ENCODE measurements at places on chromosomes 5 and 9. TPM values are rescaled to one million over a fixed set of nuclear protein-coding genes. Genes with fewer than 3 reads are reported as not detected.
A peak's percentile ranks its signal among the peaks of the same experiment; 100 is the strongest.

- no peak for DNase-seq
These were observed 206.1 kb downstream of the TUSC1 start for GRCh38 chr9:25472085-25472607.

Gene PALM2AKAP2
- total RNA-seq = 20.6 TPM

- no peak for DNase-seq
These were observed 47.5 kb downstream of the CNOT6 start for GRCh38 chr5:180541710-180542109.

Gene UBAP2
- total RNA-seq = 12.5 TPM

DNA sequence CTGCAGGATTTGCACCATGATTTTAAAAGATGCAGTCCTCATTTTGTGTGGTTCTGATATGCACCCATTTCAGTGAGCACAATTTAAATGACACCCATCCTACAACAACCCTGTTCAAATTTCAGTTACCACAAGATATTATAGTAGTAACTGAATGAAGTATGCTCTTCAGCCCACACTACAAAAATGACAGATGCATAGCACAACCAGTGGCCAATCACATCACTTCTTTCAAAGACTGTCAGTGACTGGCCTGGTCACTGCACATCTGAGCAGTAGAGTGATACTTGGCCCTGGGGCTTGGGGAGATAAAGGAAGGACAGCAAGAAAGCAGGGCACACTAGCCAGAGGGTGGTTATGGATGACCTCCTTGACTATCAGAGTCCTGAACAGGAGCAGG lies 19.8 kb upstream of the IFNK start:
- no peak for DNase-seq

DNA sequence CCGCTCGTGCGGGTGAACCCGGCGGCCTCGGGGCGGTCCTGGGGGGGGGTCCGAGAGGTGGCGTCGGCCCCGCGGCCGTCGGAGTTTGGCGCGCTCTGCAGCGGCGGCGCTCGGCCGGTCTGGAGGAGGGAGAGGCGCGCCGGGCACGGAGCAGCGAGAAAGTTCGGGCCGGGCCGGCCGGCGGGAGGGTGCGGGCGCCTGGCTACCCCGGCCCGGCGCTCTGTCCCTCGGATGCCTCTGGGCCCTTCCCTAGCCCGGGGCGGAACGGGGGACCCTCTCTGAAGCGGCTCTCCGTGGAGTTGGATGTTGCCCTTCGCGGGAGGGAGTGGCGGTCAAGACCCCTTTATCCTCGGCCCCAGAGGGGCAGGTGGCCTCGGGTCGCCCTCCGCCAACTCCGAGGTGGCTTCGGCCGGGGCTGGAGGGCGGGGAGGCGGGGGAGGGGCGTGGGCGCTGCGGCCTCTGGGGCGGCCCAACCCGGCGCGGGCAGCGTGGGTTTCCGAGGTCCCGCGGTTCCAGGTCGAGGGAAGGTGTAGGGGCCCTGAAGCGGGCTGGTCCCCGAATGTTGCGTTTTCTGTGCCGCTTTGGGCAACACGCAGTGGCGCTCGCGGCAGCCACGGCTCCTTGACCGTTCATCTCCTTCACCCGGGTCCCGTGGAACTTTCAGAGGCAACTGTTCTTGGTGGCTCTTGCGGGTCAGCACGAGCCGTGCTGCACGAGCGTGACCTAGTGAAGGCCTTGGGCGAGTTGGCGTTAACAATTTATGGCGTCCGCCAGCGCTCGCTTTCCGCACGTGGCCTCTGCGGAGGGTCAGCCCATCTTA lies 290.5 kb downstream of the DOCK8 start:
- no peak for DNase-seq

DNA sequence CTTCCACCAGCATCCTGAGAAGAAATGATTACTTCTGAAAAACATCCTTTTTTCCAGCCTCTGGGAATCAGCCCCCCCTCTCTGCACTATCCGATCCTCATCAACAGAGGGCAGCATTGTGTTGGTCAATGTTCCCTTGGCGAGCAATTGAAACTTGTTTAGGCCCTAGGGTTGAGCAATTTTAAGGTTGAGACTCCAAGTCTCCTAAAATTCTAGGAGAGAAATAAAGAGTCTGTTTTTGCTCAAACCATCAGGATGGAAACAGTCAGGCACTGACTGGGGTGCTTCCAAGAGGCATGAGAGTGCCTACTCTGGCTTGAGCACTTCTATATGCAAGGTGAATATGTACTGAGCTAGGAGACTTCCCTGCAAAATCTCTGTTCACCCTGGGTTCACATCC lies 12.4 kb upstream of the CYFIP2 start:
- peak; percentile 47 for DNase-seq

DNA sequence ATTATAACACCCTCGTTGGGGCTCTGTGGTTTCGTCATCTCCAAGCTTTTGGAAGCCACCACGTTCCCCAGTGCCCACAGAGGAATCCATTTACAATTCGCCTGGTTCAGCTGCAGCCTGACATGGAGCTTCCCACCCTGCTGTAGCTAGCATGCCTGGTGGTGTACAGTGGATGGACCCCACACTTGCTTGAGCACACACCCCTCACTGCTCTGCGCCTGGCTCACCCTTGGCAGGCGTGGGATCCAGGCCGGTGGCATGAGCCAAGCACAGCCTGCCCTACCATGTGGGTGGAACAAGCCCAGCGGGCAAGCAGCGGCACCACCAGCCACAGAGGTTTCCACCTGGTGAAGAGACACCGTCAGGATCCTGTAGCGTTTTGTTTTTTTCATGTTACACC lies 1045.7 kb upstream of the CDH9 start:
- DNase-seq = no peak

- peak; percentile 1 for DNase-seq
These were observed 34.0 kb upstream of the ZNF484 start for GRCh38 chr9:92911511-92912475.

Data from IMR-90 (cell line).